ENCODE measurements at places on chromosomes 11 and 22.

DNA sequence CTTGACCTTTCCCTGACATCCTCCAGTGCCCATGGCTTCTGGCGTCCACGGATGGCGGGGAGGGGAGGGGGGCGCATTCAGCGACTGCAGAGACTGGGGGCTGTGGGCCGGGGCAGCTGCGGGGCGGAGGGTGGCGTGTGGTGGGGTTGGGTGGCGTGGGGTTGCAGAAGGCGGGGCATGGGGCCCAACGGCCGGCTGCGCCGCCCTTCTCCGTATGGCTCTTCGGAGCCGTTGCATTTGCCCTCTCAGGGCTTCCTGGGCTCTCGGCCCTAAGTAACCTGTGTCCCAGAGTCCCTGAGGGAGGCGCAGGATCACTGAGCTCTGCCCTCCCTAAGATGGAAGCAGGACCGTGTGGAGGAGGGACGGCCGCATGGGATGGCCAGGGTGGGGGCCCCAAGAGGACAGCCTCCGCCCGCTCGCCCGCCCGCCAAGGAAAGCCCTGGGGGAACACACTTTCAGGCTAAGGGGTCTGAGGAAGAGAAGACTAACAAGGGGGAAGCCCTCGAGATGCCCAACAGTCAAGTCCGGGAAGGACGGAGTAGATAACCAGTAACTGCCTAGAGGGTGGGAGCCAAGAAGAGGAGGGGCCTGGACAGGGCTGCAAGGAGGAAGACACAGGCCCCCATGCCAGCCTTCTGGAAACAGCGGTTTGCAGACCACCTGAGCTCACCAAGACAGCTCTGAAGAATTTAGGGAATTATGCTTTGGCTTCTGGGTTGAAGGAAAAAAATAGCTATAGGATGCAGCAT lies 9.2 kb upstream of the AIFM3 start:
- DNase-seq, result no peak

DNA sequence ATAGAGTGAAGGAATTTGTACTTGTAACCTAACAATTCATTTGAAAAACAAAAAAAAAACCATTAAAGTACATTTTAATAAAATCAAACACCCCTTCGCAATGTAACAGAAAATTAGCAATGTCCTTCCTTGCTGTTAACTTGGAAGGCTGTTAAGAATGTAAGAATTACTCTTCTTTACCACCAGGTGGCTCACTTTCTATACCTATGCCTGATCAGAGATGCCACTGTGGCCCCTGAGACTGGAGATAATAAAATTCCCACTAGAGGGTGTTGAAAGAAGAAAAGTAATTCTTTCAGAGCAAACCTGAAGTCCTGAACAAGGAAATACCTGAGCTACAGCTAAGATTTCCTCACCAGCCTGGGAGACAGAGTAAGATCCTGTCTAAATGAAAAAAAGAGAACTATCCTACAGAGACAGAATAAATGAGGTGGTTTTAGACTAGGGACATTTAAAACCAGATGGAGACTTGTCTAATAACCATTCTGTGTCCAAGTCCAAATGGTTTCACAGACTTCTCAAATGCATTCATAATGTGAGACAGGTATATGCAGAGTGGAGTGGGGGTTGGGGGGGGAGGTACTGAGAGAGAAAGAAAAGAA lies 1089.3 kb downstream of the FAM181B start:
- no peak for DNase-seq

- DNase-seq, result no peak
Observed at GRCh38 chr22:39820256-39820655, 73.3 kb downstream of the ENTHD1 start.

DNA sequence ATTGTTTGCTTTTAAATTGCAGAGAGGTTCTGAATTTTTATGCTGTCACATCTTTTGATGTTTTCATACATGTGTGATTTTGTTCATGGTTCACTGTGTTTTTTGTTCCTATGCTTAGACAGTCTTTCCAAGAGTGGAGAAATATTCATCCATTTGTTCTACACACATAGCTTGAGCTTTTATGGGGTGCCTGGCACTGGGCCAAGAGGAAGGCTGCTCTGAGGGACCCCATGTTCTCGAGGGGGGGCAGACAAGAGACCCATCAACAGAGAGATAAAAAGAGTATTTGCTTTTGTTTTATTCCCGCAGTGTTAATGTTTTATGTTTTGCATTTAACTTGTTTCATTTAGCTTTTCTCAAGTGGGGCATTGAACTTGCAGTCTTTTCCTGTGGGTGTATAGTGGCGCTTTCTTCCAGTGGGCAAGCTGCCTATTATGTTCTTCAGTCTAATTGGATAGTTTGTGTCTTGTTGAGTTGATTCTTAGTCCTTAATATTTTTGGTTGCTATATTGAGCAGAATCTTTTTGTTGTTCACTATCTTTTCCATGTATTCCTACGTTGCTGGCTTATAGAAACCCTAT lies 57.7 kb downstream of the CABIN1 start:
- DNase-seq, result no peak

GRCh38 chr11:95985174-95985808 lies 61.4 kb upstream of the MTMR2 start:
- no peak for DNase-seq

DNA sequence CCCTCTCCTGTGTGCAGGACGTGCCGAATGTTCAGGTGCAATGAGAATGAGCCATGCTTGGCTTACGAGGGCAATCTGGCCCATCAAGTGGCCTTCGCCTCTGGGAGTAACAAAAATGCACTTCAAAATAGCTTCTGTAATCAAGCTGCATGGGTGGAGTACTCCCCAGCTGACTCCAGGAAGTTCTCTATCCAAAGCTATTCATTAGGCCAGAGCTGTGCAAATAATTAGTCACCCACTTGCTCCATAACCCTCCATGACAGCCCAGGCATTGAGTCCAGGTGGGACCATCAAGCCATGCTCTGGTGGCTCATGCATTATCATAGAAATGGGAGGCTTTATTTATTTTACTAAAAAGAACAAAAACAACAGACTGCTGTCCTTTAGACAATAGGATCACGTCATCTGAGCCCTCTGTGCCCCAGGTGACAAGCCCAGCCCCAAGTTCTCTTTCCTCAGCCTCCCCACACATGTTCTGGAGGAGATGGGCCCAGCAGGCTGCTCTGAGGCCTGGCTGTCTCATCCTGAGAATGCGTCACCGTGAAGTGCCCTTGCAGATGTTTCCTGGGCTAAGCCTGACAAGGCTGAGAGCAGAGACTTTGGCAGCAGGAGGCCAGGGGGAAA lies 244.7 kb downstream of the ETS1 start:
- DNase-seq, result no peak

DNA sequence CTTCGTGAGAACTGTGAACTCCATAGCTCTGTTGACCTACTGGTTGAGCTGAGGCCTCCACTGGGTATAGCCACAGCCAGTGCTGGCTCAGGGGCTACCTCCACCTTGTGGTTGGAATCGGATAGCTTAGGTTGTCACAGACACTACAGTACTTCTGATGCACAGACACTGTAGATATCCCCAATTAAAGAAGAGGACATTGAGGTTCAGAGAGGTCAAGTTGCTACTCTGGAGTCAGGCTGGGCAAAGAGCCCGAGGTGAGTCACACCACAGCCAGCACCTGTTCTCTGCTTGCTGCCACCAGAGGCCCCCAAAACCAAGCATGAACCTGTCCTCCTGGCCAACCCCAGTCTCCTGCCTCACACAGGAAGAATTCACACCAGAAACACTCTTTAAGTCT lies 5.4 kb downstream of the UFD1 start:
- no peak for DNase-seq
